ENCODE measurements at places on chromosomes 5 and 9.

DNA sequence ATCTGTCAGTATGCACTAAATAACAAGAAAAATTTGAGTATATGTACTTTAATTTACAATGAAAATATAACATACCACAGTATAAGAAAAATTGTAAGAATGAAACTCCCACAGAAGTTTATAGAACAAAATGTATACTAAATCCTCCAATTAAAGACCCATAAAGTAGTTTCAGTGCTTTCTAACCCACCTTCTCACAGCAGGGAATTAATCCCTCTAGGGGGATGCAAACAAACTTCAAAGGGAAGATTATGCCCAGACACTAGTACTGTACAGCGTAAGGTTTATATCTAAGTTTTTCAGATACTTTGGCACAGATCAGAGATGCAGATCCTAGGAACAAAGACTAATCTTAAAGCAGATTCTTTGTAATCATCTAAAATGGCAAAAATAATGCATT, 57.2 kb downstream of the DENND1A start:
- DNase-seq = no peak

- DNase-seq = no peak
Observed at GRCh38 chr9:121945849-121946248, 147.3 kb downstream of the TTLL11 start.

GRCh38 chr5:149053072-149053695, 9.7 kb downstream of the SH3TC2 start:
- no peak for DNase-seq

DNA sequence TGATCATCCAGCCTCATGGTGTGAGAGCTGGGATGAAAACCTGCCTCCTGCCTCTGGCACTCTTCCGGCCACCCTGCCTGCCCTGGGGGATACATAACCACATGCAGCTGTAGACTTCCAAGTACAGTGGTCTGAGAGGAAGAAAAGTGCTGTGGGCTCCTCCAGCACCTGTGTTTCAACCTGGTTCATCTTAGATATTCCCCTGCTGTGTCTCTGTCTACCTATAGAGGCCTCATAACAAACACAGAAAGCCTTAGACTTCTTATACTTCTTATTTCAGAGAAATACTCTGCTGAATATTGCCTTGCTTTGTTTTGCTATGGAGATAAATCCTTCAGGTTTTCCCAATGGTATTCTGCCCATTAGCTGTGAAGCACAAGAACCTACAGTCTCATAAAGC, 19.6 kb upstream of the TNFAIP8 start:
- DNase-seq = no peak

DNA sequence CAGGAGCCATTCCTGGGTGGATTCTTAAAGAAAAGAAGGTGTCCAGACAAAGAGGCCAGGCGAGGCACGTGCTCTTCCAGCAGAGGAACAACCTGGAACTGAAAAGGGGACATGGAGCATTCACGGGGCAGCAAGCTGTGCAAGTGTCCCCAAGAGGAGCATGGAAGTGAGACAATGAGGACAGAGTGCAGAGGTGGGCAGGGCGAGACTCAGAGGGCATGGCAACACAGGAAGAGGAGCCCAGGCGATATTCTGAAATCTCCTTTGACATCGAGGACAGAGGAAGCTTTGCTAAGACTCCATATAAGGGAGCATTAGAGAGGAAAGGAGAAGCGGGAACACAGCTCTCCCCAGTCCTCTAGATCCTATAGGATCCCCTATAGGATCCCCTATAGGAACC, 29.4 kb upstream of the SPATA31E1 start:
- DNase-seq = no peak
